ENCODE measurements at places on chromosomes 12 and 14.

DNA sequence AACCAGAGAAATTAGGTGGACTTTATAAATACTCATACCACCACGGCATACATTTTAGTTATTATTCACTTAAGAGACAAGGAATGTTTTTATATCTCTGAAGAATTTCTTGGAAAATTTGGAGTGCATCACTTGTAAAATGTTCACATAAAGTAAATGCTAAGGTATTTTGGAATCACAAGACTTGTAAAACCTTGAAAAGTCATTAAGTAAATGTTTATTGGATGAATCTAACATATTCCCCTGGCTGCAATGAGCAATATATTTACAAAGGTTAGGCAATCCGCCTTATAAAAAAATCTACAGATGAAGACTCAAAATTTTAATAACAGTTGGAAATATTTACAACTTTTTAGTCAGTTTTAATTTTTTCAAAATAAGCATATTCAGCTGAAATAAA is 287.4 kb upstream of the ALG10 start:
- no peak for DNase-seq

GRCh38 chr14:34460841-34461240 is 1.2 kb downstream of the SPTSSA start:
- no peak for DNase-seq

DNA sequence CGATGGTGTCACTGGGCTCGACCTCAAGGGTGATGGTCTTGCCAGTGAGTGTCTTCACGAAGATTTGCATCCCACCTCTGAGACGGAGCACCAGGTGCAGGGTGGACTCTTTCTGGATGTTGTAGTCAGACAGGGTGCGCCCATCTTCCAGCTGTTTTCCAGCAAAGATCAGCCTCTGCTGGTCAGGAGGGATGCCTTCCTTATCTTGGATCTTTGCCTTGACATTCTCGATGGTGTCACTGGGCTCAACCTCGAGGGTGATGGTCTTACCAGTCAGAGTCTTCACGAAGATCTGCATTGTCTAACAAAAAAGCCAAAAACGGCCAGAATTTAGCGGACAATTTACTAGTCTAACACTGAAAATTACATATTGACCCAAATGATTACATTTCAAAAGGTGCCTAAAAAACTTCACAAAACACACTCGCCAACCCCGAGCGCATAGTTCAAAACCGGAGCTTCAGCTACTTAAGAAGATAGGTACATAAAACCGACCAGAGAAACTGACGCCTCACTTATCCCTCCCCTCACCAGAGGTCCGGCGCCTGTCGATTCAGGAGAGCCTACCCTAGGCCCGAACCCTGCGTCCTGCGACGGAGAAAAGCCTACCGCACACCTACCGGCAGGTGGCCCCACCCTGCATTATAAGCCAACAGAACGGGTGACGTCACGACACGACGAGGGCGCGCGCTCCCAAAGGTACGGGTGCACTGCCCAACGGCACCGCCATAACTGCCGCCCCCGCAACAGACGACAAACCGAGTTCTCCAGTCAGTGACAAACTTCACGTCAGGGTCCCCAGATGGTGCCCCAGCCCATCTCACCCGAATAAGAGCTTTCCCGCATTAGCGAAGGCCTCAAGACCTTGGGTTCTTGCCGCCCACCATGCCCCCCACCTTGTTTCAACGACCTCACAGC is 717 bp downstream of the UBC start:
- DNase-seq: no peak

GRCh38 chr12:6336889-6337853 is 4.7 kb downstream of the TNFRSF1A start:
- no peak for DNase-seq

- no peak for DNase-seq
These were observed 70.3 kb upstream of the PRMT8 start for GRCh38 chr12:3420693-3421092.
